OCI-LY7 (cell line): ENCODE measurements at places on chromosomes 11 and 22. TPM values are rescaled to one million over a fixed set of nuclear protein-coding genes. Genes with fewer than 3 reads are reported as not detected.

The PHLDA2 gene
- 0.34 and 0.50 TPM in 2 replicates for total RNA-seq

The IGF2 gene
- not detected in 2 replicates for total RNA-seq

The WBP2NL gene
- total RNA-seq: 0.94 and 1.1 TPM in 2 replicates

The GAL3ST1 gene
- not detected in 2 replicates for total RNA-seq

The DDTL gene
- total RNA-seq: 3.7 and 4.1 TPM in 2 replicates

The PGGHG gene
- 0.93 and 1.2 TPM in 2 replicates for total RNA-seq

The MFNG gene
- 215 and 235 TPM in 2 replicates for total RNA-seq

The ZNF214 gene
- total RNA-seq: not detected in 2 replicates
